GM23248 (cell line): ENCODE measurements at places on chromosomes 16 and 17.

DNA sequence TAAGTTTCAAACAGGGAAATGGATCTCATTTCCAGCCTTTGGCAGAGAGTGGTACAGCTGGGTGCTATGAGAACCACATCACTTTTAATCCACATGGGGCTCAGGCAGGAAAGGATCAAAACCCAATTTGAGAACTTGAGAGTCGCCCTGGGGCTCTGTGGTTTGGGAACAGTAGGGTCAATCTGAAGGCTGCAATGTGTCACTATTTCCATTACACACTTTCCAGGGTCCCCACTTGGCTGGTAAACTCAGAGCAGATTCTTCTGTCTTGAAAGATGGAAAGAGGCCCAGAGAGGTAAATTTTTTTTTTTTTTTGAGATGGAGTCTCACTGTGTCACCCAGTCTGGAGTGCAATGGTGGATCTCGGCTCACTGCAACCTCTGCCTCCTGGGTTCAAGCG is 6.7 kb upstream of the HIGD1B start:
- DNase-seq, result no peak

DNA sequence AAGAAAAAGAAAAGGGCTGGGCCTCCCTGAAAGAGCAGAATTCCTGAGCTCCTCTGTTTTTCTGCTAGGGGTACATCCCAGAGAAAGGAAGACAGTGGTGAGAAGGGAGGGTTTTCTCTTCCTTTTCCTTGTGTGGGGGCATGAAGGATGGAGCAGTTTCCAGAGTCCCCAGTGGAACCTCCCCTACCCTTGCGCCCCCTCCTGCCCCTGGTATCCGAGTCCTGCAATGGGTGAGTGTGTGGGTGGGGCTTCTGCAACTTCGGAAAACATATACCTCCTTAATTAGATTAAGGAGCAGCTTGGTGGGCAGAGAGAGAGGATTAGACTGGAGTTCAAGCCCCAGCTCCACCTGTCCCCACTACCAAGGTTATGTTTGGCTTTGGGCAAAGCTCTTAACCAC is 5.4 kb upstream of the GIP start:
- no peak for DNase-seq

DNA sequence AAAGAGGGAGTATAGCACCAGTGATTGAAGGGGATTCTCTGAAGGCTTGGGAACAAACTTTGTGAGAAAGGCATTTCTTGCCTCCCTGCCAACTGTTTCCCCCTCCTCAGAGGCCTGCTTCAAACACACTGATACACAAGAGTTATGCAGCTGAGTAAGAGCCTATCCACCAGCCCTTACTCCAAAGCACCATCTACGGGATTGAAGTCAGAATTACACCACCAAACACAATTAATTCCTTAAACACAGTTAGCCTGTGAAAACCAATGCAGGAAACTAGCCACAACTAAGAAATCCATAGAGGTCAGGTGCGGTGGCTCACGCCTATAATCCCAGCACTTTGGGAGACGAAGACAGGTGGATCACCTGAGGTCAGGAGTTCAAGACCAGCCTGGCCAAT is 138.3 kb downstream of the SHCBP1 start:
- DNase-seq, result no peak

GRCh38 chr16:48591976-48592375 is 18.0 kb downstream of the N4BP1 start:
- no peak for DNase-seq

DNA sequence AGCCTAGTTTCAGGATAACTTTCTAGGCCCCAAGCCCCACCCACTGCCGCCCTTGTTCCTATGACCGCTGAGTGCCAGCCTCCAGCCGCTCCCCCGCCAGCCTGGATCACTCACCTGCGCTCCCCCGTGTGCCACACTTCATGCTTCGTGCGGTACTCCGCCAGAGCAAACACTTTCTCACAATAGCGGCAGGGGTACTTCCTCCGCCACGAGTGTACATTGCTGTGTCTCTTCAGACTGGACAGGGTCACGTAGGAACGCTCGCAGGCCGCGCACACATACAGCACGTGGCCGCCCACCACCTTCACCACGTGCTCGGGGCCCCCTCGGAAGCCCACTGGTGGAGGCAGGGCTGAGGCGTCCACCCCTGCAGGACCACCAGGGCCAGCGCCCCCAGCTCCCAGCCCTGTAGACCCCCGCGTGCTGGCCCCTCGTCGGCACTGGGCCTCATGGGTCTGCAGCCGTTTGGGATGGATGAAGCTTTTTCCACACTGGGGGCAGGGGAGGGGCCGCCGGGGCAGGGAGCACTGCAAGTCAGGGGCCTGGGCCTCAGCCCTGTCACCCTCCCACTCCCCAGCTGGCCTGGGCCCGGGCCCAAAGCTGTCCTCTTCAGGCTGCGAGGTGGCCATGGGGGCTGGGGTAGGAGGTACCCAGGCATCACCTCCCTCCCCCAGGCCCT is 13.7 kb downstream of the ZBTB4 start:
- DNase-seq, result no peak

- peak; percentile 96 for DNase-seq
Measured at GRCh38 chr16:86664522-86665318, 86.4 kb downstream of the FOXL1 start.

GRCh38 chr16:13923703-13924298 is 3.8 kb downstream of the ERCC4 start:
- peak; percentile 74 for DNase-seq

- DNase-seq, result no peak
Measured at GRCh38 chr17:76076146-76076764, 1.7 kb downstream of the GALR2 start.

DNA sequence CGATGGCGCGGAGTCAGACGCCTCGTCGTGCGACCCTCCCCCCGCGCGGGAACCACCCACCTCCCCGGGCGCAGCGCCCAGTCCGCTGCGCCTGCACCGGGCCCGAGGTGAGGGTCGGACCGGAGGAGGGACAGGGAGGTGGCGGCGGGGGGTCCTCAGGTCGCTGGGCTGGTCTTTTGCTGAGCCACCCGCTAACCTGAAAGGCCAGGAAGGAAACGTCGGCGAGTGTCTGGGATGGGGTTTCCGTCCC is 4.9 kb downstream of the TBX2 start:
- DNase-seq, result no peak

DNA sequence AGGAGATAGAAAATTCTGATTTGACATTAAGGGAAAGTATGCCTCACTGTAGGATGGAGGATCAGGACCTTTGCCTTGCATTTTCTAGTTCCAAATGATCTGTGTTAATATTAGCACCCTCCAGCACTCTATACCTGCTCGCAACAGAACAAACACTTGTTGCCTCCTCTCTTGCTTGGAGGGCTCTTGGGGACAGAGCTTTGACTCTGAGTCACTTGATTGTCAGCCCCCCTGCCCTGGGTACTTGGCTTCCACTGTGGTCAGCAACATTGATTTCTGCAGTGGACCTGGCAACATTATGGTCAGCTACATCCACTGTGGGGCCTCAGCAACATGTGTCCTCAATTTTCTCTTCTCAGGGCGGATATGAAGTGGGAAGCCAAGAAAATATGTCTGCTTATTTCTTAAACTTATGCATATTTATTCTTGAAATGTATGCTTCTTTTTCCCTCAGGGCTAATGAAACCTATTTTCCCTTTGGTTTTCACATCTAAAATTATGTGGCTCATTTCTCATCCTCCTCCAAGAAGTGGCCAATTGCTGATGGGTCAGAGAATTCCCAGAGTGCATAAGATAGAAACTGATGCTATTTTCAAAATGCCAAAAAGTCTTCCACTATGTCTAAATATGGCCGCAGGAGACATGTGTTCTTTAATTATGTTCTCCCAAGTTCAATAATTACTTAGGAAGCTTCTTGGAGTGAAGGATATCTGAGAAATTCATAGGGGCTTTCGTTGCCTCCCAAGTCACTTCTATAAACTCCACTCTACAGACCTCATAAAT is 94.6 kb upstream of the SMIM36 start:
- no peak for DNase-seq

DNA sequence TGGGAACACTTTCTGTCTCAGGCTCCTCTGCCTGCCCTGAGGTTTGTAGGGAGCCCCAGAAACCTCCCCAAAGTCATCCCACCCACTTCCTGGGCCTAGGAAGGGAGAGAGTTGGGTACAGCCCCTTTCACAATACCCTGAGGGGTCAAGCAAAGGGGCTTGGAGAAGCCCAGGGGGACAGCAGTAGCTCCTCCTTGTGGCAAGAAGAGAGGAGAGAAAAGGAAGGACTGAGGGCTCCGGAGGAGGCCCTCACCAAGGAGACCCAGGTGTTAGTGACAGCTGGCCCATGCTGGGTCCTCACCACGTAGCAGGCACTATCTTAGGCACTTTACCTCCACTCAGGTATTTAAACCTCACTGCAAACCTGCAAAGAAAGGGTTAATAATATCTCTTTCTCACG is 112.8 kb downstream of the IRX5 start:
- no peak for DNase-seq

- DNase-seq, result no peak
Measured at GRCh38 chr17:37230633-37231032, 145.2 kb upstream of the C17orf78 start.

- DNase-seq, result peak; percentile 13
Measured at GRCh38 chr17:65985571-65985970, 206.4 kb downstream of the CEP112 start.
